H9 (cell line): ENCODE measurements at places on chromosomes 7 and 10.
A peak's percentile ranks its signal among the peaks of the same experiment; 100 is the strongest.

- no peak for DNase-seq
Observed at GRCh38 chr7:3951316-3952055, 650.4 kb downstream of the SDK1 start.

DNA sequence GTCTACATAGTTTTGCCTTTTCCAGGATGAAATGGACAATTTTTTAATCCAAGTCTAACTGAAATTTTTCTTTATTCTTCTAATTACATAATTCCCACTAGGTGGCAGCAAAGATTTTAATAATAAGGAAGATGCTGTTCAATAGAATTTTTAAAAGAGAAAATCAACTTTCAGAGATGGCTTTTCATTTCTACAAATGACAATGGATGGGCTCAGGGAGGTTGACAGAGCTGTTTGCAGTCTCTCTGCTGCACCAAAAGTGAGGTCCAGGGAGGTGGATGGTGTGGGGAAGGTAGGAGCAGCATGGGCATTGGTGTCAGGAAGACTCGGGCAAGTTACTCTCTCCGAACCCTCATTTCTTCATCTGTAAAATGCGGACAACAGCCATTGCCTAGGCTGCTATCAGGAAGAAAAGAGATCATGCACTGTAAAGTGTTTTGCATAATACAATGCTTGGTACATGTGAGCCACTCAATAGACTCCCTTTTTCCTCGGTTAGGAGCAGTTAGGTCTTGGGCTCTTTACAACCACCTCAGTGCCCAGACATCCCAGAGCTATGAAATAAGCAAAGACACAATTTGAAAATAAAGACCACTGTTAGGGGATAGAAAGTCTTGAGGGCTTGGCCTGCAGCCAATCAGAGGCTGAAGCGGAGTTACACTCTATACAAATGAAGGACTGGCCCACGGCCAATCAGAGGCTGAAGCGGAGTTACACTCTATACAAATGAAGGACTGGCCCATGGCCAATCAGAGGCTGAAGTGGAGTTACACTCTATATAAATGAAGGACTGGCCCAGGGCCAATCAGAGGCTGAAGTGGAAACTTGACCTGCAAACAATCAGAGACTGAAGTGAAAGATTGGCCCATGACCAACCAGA, 107.1 kb downstream of the ABLIM1 start:
- no peak for DNase-seq

GRCh38 chr7:105457619-105458225, 64.3 kb downstream of the PUS7 start:
- DNase-seq: no peak

DNA sequence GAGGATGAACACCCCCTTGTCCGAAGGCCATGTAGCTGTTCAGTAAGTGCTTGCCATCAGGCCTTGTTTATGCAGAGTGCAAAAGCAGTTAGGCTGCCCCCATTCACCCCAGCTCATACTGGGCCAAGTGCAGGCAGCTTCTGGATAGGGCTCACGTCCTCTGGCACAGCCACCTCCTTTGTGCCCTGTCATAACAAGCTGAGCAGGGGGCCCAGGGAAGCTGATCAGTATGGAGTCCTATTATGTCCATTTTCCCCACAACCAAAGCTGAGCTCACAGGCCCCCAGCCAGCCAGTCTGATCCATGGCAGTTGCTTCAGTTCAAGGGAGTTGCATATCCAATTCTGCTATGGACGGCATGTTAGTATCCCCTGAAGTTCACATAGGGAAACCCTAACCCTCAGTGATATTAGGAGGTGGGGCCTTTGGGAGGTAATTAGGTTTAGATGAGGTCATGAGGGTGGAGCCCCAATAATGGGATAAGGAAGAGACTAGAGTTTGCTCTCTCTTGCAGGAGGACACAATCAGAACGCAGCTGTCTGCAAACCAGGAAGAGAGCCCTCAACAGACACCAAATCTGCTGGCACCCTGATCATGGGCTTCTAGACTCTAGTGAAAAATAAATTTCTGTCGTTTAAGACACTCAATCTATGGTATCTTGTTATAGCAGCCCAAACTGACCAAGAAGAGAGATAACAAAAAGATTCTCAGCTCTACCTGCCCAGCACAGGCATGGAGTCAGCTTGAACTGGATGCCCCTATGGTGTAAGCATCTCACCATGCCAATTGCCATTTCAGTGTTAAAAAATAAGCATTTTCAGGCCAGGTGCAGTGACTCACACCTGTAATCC, 155.9 kb downstream of the FGFR2 start:
- DNase-seq: no peak

DNA sequence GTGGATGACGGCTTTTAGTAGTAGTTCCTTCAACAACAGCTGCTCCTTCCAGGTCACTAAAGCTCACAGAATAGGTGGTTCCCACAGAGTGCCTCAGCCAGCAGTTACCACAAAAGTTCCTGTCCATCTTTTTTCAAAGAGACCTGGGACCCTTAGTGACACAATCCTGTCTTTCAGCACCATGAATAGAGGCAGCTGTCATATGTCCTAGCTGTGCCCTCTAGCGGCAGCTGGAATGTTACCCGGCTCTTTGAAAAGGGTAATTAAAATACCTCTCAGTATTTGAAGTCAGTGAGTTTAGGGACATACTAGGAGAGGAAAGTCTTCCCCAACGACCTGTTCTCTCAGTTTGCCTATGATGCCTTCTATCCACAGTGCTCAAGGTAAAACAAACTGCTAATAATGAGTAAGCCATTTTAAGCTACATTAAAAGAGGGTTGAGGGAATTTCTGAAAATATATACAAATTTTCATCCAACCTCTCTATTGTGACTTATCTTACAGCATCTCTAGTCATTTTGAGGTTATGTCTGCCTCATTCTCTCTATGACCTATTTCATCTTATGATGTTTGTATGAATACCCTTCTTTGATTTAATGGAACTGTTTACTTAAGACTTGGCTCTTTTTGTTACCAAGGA, 290.8 kb downstream of the NXPH1 start:
- DNase-seq: peak; percentile 64

DNA sequence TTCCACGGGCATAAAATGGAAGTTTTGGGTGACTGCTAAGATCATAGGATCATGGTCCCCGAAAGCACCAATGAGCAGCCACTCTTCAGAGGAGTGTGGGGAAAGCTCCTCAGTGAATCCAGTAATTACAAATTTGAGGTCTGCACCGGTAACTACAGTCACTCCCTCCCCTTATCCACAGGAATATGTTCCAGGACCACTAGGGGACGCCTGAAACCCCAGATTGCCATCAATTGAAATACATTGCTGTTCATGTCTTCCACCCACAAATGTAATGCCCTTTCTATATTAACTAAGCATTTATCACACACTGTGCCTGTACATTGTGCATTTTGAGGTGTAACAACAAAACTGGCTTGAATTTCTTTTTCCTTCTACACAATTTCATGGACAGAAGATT, 447.9 kb upstream of the PFKP start:
- no peak for DNase-seq

DNA sequence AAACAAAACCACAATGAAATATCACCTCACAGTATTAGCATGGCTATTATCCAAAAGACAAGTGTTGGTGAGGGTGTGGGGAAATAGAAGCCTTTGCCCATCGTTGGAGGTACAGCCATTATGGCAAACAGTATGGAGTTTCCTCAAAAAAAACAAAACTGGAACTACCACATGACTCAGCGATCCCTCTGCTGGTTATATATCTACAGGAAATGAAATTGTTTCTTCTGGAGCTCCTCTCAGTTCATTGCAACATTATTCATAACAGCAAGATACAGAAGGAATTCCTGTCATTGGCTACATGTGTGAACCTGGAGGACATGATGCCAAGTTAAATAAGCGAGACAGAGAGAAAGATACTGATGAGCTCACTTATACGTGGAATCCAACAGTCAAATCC, 2.4 kb upstream of the UBE3C start:
- no peak for DNase-seq

GRCh38 chr10:99709480-99710229, 22.3 kb downstream of the COX15 start:
- DNase-seq: peak; percentile 40
